ENCODE measurements at places on chromosomes 16 and 17.
A peak's percentile ranks its signal among the peaks of the same experiment; 100 is the strongest.

DNA sequence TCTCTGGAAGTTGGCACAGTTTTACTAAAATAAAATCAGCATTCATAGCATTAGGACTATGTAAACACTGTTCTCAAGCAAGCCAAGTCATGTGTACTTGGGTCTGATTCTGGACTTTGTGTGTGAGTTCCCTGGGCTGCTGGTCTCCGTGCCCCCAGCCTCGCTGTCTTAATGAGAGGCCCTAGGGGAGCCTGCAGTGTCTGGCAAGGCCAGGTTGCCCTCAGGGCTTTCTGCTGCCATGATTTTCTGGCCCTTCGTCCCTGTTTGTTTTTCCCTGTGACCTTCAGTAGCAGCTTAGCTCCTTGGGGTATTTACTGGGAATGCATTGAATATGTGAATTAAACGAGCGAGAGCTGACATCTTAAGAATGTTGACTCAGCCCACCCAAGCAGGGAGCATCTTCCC, 161.8 kb downstream of the RPTOR start:
- no peak for DNase-seq

DNA sequence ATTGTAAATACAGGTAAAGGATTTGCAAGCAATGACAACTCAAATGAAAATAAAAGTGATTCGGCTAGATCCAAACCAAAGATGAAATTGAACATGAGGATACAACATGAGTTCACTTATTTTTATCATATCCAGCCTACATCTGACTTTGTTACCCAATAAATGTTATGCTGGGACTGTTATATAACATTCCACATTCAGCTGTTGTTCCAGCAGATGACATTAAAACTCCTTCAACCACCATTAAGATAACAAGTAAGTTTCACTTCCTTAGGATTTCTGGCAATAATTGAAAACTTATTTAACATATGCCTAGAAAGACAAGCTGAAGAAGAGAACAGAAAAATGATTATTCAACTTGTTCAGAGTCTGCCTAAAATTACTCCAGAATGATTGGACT, 729.4 kb downstream of the CDH11 start:
- DNase-seq = no peak

DNA sequence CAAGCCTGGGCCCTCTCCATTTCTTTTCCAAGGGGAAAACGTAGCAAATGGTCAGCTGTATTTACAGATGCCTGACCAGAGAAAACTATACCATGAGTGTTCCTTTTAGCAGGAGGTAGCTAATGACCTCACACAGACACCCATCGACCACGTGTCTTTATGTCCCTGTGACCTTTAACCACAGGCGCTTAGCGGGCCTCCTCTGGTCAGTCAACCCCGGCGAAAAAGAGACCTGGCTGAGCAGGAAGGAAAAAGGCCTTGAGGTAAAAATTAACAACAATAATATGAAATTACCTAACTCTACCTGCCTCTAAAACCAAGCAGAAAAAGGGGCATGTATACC, 9.1 kb downstream of the NUDT16L1 start:
- no peak for DNase-seq

- no peak for DNase-seq
Measured at GRCh38 chr16:68126395-68126794, 41.2 kb downstream of the NFATC3 start.

DNA sequence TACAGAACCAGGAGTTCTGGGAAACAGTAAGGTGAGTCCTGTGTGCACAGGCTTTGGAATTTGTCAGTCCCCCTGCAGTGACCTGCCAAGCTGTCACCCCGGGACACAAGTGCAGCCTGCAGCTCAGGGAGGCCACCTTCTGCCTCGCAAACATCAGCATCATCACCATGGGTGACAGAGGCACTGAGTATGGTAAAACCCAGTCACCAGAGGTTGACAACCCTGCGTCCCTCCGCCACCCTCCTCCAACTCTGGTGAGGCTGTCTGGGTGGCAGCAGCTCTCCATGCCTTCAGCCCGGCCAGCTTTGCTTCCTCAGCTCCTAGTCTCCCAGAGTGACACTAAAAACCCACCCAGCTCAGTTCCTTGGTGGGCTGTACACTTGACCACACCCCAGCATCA, 221.0 kb downstream of the CPPED1 start:
- DNase-seq = no peak

GRCh38 chr16:67845291-67846062, 1.3 kb upstream of the NUTF2 start:
- no peak for DNase-seq

GRCh38 chr16:19366391-19366790, 51.3 kb upstream of the TMC5 start:
- DNase-seq = peak; percentile 51

- no peak for DNase-seq
Measured at GRCh38 chr16:76123966-76124365, 153.2 kb upstream of the CNTNAP4 start.

GRCh38 chr16:24077292-24077691, 178.8 kb upstream of the CACNG3 start:
- DNase-seq = no peak

- no peak for DNase-seq
Measured at GRCh38 chr17:55717898-55718735, 4.5 kb downstream of the TMEM100 start.

GRCh38 chr17:1934901-1935300, 90.2 kb downstream of the RTN4RL1 start:
- DNase-seq = no peak

GRCh38 chr16:70777973-70778406, 23.0 kb downstream of the VAC14 start:
- DNase-seq = no peak

- no peak for DNase-seq
Measured at GRCh38 chr17:67044940-67045339, 586 bp downstream of the CACNG1 start.

GRCh38 chr17:4504188-4504587, 5.5 kb downstream of the SPNS2 start:
- no peak for DNase-seq

DNA sequence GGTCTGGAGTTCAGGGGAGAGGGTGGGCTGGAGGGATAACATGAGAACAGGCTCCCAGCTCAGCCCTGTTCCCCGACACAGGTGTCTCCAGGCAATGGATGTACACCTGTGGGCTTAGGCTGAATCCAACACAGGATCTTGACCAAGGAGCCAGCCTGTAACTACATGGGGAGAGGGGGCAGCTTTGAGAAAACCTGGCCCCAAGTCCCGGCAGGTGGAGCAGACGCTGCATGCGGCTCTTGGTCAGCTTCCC, 73.3 kb upstream of the TOB1 start:
- DNase-seq = no peak

DNA sequence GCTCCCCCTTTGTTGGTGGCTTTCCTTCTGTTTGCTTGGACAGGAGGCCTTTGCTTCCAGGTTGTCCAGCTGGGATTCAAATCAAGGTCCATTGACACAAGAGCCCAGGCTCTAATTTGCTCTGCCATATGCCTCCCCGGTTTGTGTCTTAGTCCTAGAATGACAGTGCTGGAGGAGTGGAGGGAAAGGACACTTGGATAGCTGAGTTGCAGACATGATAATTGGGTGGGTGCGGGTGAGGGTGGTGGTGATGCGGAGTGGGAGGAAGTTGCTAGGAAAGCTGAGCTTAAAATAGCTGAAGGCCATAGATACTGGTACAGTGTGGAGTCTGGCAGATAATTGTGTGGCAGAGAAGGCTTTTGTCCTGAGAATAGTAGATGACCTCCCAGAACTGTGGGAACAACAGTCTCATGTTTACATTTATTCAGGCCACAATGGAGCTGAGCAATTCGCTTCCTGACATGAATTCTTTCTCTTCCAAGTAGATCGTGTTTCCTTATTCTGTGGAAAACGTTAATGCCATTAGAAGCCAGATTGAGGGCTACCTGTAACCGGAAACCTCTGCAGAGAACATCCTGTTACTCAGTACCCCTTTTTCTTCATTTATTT, 23.8 kb downstream of the SEC14L1 start:
- no peak for DNase-seq

GRCh38 chr17:77280304-77281121, 139.7 kb downstream of the SEC14L1 start:
- no peak for DNase-seq

DNA sequence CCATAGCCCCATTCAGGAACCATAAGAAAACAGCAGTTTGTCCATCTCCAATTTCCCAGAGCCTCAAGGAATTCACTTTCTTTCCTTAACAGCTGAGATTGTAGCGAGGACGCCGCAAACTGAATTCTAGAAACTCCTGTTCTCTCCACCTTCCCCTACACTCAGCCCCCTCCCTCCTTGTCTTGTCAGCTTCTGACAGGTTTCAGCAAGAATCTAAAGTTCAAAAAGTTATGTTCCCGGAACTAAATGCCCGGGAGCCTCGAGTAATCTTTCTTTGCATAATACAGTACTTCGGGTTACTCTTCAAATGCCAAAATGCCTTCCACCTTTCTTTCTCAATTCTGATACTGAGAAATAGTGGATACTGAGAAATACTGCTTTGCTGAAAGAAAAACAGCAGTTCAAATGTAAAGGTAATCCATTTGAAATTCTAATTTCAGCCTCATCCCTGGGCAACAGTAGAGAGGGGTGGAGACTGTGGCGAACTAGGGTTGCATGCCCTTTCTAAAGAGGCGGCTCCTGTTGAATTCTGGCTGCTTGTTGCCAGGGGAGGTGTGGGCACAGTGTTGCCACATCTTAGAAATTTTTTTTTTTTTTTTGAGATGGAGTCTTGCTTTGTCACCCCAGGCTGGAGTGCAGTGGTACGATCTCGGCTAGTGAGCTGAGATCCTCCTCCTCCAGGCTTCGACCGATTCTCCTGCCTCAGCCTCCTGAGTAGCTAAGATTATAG, 63.5 kb upstream of the USP7 start:
- DNase-seq = no peak

GRCh38 chr17:68514831-68515635, 2.8 kb downstream of the PRKAR1A start:
- peak; percentile 36 for DNase-seq

DNA sequence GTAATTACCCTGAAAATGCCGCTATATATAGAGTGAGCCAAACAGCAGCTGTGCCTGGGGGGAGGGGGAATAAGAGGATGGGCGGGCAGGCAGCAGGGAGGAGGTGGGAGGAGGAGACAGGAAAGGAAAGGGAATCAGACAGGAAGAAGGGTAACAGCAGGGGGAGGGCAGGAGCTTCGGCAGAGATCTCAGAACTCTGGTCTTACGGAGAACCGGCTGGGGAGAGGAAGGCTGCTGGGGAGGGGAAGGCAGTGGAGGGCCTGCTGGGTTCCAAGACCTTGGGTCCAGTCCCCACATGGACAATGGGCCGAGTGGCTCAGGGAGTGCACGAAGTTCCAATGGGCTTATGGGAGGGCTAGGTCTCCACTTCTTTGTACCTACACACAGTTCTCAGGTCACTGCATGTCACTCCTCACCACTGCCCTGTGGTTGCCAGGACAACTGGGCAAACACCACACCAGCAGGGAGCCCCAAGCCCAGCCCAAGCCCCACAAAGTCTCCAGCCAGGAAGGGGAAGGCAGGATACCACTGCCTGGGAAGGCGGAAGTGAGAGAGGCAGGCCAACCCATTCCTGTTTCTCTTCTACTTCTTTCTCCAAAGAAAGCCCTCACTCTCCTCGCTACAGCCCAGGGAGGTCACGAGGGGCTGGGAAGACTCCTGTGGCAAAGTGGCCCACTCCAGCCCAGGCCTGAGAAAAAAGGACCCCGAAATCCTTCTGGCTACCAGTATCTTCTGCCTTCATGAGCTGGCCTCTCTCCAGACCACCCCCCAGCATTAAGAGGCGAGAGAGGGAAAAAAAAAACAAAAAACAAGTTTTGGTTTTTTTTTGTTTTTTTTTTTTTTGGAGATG, 25.3 kb downstream of the G6PC3 start:
- peak; percentile 82 for DNase-seq

DNA sequence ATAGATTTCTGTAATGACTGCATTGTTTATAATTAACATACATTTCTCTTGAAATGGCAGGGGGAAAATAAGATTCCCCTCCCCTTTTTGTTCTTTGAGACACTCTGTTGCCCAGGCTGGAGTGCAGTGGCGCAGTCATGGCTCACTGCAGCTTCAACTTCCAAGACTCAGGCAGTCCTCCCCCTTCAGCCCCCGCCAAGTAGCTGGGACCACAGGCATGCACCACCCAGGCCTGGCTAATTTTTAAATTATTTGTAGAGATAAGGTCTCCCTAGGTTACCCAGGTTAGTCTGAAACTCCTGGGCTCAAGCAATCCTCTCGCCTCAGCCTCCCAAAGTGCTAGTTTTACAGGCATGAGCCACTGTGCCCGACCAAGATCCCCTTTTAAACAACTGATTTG, 67.7 kb downstream of the KATNIP start:
- no peak for DNase-seq

GRCh38 chr16:8864480-8865110, 4.2 kb downstream of the CARHSP1 start:
- DNase-seq = no peak

GRCh38 chr16:72042157-72042660, 12.1 kb upstream of the HP start:
- DNase-seq = no peak

GRCh38 chr17:64066716-64067115, 46.3 kb upstream of the ICAM2 start:
- no peak for DNase-seq

GRCh38 chr17:68600931-68601564, at the start of gene FAM20A:
TSS of gene FAM20A (minus strand) at chr17:68601367. CDS start at chr17:68600666, 701 bp downstream.
- no peak for DNase-seq

- DNase-seq = no peak
Measured at GRCh38 chr17:79203016-79203415, 128.4 kb downstream of the ENGASE start.

- DNase-seq = no peak
Measured at GRCh38 chr17:75335315-75335714, 46.1 kb upstream of the SLC25A19 start.

- DNase-seq = no peak
Measured at GRCh38 chr16:4935241-4935855, 1.6 kb downstream of the PPL start.

GRCh38 chr17:58228679-58229078, 9.6 kb upstream of the MKS1 start:
- DNase-seq = no peak

GRCh38 chr16:11429823-11430222, 84.6 kb downstream of the RMI2 start:
- DNase-seq = no peak

- DNase-seq = no peak
Measured at GRCh38 chr17:65092262-65092661, 35.7 kb upstream of the GNA13 start.

- no peak for DNase-seq
Measured at GRCh38 chr17:47811709-47812108, 9.9 kb downstream of the OSBPL7 start.

GRCh38 chr17:45160447-45161287, 1.0 kb upstream of the HEXIM2 start:
- DNase-seq = no peak

- DNase-seq = no peak
Measured at GRCh38 chr17:65565559-65565958, 4.1 kb upstream of the AXIN2 start.

GRCh38 chr17:31064707-31065106, 30.1 kb upstream of the NF1 start:
- DNase-seq = no peak

GRCh38 chr16:17397499-17397891, 73.3 kb downstream of the XYLT1 start:
- DNase-seq = no peak
